ENCODE measurements at places on chromosomes 13 and 19. TPM values are rescaled to one million over a fixed set of nuclear protein-coding genes. Genes with fewer than 3 reads are reported as not detected.

Gene DNAAF3
- 9.9 TPM for polyA plus RNA-seq

Gene FUT1
- polyA plus RNA-seq, result 3.2 TPM

Gene LIN7B
- polyA plus RNA-seq, result 8.4 TPM

Gene ADGRE3
- 0.23 TPM for polyA plus RNA-seq

Gene NALCN
- 0.92 TPM for polyA plus RNA-seq

Gene CPT1C
- 12.8 TPM for polyA plus RNA-seq

Gene ITGBL1
- 0.36 TPM for polyA plus RNA-seq

Gene ZNF729
- polyA plus RNA-seq, result 0.97 TPM

Gene PDX1
- polyA plus RNA-seq, result not detected

Gene ICAM5
- polyA plus RNA-seq, result 0.12 TPM

Gene FCGBP
- 5.7 TPM for polyA plus RNA-seq

Gene C5AR2
- 0.42 TPM for polyA plus RNA-seq

Gene WASF3
- 59.8 TPM for polyA plus RNA-seq

Gene ZNF626
- 22.2 TPM for polyA plus RNA-seq

Gene ZNF541
- 0.24 TPM for polyA plus RNA-seq

Gene FBXO27
- polyA plus RNA-seq, result 7.1 TPM

Gene ZNF628
- polyA plus RNA-seq, result 4.8 TPM

Gene ZGLP1
- 6.3 TPM for polyA plus RNA-seq

Gene NKPD1
- 0.38 TPM for polyA plus RNA-seq

Gene KCNN1
- 8.4 TPM for polyA plus RNA-seq

Gene ZNF429
- 24.0 TPM for polyA plus RNA-seq

Gene RAB3A
- 6.5 TPM for polyA plus RNA-seq

Gene SELENOV
- 12.1 TPM for polyA plus RNA-seq

Gene GRK1
- polyA plus RNA-seq, result 0.12 TPM

Gene ZNF701
- 17.6 TPM for polyA plus RNA-seq

Gene SOHLH2
- polyA plus RNA-seq, result 3.0 TPM

Gene TMEM145
- 0.72 TPM for polyA plus RNA-seq

Gene P2RY11
- polyA plus RNA-seq, result 16.8 TPM

Gene NLRP4
- polyA plus RNA-seq, result not detected

Gene NAT14
- 55.9 TPM for polyA plus RNA-seq

Gene SIGLEC5
- polyA plus RNA-seq, result not detected

Gene EFNA2
- 1.5 TPM for polyA plus RNA-seq

Gene RBM42
- 48.2 TPM for polyA plus RNA-seq

Gene CSNK1G2
- polyA plus RNA-seq, result 50.5 TPM

Gene ASPDH
- polyA plus RNA-seq, result 7.0 TPM

Gene HIPK4
- not detected for polyA plus RNA-seq

Gene OR10H1
- 0.08 TPM for polyA plus RNA-seq

Gene FKBP8
- polyA plus RNA-seq, result 182 TPM

Gene SULT2A1
- polyA plus RNA-seq, result 0.12 TPM
